ENCODE measurements at places on chromosomes 2 and 18.

GRCh38 chr2:100274076-100274475 is 48.2 kb downstream of the LONRF2 start:
- no peak for DNase-seq

DNA sequence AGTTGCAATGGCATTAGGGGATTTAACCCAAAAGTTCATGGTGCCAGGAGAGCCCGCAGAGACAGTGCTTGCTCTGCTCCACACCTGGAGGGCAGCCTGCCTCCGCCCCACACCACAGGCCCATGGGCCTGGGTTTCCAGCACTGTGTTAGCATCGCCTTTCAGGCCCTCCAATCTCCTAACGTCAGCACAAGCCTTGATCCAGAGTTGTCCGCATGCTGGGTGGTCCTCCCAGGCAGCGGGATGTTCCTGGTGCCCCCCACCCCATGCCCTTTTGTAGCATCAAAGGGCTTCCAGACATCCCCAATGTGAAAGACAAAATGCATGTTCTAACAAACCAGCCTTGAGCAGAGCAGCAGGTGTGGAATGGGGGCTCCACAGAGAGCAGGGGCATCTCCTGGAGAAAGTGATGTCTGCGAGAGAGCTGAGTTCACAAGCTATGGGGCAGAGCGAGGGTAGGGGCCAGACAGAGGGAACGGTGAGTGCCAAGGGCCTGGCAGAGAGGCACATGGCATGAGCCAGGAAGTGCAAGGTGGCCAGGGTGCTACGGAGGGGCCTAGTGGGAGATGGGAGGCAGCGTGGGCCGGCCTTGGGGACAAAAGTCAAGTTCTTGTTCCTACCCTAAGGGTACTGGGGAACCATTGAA is 119.2 kb downstream of the CYP26B1 start:
- peak; percentile 0 for DNase-seq

DNA sequence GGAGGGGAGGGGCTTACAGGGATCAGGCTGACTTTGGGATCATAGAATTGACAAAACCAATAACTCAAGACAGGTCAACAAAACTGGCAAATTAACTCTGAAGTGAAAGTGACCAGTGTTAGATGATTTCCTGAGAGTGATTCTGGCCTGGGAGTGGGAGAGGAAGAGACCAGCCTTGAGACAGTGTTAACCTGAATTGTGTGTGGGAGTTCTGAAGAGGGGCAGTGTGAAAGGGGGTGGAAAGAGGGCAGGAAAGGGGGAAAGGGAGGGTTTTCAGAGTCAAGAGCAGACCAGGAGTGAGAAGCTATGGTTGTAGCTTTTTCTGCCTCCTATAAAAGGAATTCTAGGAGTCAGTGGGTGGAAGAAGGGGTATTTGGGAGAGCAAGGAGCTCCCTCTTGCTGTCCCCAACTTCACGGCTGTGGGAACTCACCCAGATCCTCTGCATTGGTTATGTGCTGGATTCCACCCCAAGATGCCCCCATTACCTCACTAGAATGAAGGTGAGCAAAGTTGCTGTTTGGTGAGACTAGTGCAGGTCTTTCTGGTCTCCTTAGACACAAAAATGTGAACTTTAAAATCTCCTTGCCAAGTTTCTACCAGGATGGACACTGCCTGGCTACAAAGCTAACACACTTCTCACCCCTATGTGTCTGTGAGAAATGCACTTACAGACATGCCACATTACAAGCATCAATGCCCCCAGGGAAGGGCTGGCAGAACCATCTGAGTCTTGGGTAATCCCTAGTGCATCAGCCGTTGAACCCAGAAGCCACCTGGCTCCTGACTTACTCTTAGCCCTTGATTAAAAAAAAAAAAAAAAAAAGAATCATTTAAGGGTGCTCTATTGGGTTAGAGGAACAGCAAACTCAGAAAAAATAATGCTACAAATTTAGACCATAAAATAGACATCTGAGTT is 61.6 kb downstream of the BMP10 start:
- DNase-seq: no peak

DNA sequence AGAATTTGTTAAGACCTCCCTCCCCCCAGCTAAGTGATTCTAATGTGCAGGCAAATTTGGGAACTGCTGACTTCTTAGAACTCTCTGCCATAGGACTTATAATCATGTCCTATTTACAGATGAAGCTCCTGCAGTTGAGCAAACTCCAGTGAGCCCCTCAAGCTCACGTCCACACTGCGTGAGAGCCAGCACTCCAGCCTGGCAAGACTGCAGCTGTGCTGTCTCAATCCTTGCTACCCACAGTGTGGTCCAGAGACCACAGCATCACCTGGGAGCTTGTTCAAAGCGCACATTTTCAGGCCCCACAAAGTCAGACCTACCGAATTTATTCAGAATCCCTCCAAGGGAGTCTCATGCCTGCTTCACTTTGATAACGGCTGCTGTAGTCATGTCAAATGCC is 243.2 kb upstream of the RAB12 start:
- DNase-seq: no peak

DNA sequence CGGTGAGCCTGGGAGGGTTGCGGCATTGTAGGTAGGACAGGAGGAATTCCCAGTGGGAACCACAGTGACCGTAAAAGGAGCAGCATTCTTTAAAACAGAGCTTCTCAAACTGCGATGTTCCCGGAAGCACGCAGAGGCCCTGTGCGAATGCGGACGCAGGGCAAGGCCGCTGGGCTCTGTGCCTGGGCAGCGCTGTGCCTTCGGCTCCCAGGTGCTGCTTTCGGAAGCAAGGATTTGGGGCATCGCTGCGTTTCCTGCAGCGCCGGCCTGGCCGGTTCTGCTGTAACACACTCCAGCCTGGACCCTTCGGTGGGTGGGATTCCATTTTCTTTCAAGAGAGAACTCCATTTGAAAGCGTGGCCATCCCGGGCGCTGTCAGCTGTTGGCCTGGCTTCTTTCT is 118.6 kb downstream of the PTGR3 start:
- DNase-seq: no peak

DNA sequence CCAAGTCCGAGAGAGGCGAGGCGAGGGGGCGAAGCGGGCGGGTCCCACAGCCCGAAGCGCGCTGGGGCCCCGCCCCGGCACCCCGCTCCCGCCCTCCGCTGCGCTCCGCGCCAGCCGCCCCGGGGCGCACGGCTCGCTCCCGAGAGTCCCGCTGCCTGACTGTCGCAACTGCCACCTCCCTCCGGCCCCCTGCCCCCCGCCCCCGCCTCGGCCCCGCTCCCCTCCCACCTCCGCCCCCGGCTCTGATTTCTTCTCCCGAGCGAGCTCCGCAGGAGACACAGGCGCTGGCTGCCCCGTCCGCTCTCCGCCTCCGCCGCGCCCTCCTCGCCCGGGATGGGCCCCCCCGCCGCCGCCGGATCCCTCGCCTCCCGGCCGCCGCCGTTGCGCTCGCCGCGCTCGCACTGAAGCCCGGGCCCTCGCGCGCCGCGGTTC is at the start of gene WNT6:
WNT6 (plus strand) TSS at position 250 of the 432 bp plus-strand sequence. CDS start 233 bp downstream, outside the sequence.
- no peak for DNase-seq

DNA sequence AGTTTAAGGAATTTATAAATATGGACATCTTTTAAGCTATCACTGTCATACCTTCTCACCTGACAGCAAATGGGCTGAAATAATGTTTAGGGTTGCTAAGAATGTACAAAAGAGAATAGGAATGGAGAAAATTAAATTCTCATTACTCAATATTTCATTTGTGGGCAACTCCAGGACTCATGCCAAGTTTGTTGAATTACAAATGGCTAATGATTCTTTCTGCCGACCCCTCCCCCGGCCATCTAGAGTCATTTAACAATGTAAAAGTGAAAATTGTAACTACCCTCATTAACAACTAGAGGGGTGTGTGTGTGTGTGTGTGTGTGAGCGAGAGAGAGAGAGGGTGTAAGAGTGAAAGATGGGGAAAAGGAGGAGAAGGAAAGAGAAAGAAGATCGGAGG is 708.5 kb upstream of the FAM98A start:
- DNase-seq: no peak

Measured in neural crest cell (in vitro differentiated cells).